ENCODE measurements at places on chromosomes 6 and 20.

- DNase-seq = peak; percentile 53
These were observed 645 bp downstream of the DDX39B start for GRCh38 chr6:31541059-31541657.

GRCh38 chr6:97306544-97307320 lies 23.7 kb upstream of the MMS22L start:
- DNase-seq = no peak

DNA sequence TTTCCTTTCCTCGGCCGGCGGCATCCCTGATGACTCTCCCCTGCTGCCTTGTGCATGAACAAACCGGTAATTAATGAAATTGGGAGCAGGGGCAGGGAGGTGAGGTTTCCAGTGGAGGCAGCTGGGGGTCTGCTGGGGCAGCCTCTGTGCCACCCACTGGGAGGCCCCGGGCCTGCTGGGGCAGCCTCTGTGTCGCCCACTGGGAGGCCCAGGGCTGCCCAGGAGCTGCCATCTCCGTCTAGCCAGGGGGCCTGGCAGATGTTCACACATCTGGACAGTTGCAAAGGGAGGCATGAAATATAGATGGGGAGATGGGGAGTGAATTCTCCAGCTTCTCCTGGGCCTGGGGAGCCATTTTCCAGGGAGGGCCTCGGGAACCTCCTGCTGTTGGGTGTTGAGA lies 33.8 kb downstream of the TOX2 start:
- no peak for DNase-seq

DNA sequence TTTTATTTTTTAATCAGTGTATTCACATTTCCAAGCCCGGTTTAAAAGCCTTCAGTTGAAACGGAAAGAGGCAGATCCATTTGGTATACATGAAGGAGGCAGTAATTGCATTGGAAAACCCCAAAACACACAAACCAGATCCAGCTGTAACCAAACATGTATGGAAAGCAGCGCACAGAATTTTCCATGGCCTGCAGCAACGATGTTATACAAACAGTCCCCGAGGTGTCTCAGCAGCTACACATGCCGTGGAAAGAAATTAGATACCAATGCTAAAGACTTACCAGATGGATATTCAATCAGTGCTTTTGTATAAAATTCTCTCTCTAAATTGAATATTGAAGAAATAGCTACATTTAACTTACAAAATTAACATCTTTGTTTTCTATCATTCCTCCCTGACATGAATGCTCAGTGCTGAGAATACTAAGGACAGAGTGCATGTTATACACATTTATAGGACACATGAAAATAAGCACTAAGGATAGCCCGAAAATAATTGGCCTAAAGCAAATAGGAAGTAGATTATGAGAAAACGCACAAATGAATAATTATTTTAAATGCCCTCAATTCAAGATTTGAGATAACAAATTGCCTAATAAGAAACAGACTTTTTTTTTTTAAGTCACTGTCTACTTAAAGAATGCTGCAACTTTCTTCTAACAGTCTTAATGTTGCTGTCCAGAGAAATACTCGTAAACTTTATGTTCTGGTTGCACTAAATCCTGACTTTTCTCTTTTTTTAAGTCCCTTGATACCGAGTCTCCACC lies 713.1 kb downstream of the HDGFL1 start:
- no peak for DNase-seq

DNA sequence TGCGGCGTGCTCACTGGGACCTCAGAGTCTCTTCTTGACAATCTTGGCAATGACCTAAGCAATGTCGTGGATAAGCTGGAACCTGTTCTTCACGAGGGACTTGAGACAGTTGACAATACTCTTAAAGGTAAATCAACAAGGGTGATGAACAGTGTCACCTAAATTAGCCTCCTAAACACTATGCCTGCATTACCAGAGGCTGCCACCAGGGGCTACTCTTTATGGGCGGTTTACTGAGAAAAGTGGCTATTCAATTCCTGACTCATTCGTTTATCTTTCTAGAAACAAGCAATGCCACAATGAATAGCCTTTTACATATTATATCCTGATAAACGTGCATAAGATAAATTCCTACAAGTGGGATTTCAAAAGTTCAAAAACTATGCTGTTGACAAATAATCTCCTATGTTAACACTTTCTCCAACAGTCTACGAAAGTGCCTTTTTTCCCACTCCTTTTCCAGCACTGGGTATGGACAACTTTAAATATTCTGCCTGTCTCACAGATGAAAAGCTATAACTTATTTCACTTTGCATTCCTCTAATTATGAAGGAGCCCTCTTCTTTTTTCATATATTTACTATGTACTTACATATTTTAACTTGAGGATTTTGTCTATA lies 1.3 kb downstream of the BPIFA2 start:
- no peak for DNase-seq

- DNase-seq = no peak
These were observed 12.5 kb upstream of the FOXC1 start for GRCh38 chr6:1597121-1597744.

DNA sequence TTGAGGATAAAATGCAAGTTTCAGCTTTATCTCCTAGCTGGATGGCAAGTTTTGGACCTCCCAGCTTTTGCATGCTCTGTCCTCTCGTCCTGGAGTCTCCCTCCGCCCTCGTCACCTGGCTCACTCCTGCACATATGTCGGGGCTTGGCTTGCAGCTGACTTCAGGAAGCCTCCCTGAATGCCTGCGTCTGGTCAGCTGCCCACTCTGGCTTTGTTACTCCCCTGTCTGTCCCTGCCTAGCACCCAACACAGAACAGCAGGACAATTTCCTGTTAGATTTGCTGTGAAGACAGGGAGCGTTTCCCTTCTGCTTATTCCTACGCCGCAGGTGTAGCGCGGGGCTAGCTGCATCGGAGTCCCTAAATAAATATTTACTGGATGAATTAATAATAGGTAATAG lies 5.4 kb downstream of the JPH2 start:
- DNase-seq = no peak

GRCh38 chr6:4567141-4567540 lies 209.1 kb upstream of the CDYL start:
- peak; percentile 46 for DNase-seq

All from astrocyte of the spinal cord (primary cell).